ENCODE measurements at places on chromosomes 1 and 21.

DNA sequence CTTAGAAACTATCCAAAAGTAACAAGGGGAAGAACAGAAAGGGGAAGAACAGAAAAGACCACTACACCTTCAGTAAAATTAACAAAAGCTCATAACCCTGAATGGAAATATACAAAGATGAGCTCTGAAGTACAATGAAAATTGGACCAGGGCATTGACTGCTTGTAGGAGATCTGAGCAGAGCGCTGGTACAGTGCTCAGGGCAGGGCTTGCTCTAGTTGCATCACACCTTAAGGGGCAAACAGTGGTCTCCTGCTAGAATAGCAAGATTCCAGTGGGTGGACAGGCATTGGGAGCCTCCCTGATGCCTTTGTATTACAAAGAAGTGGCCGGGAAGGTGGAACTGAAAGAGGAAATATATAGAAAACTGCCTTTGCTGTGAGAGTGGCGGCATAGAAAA is 111.9 kb upstream of the RGS1 start:
- DNase-seq = no peak

DNA sequence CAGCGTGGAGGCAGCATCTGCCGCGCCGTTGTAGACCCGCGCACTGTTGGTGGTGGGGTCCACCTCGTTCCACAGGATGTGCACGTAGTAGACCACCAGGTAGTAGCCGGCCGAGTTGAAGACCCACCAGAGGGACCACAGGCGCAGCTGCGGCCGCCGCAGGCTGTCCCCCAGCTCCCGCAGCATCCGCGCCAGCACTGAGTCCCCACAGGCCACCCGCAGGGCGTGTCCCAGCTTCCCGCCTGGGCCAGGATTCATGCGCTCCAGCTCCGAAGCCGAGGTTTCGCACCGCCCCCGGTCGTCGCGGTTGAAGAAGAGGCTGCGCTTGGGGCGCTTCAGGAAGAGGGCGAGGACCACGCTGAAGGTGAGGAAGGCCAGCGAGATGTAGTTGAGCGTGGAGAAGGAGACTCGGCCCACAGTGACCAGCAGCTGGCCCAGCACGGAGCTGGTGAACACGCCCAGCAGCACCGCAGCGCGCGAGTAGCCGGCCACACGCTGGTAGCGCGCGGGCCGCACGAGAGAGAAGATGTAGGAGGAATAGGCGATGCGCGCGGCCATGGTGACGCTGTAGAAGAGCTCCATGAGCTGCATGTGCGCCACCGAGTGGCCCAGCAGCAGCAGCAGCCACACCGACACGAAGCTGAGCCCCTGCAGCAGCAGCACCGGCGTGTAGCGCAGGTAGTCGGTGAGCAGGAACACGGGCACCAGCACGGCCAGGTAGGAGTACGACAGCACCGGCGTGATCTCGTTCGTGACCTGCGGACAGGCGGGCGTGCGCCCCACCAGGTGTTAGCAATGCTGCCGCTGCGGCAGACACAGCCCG is 10.6 kb downstream of the SLC19A1 start:
- no peak for DNase-seq

- no peak for DNase-seq
Observed at GRCh38 chr1:54277451-54278341, 77.7 kb downstream of the MRPL37 start.

- DNase-seq = no peak
Observed at GRCh38 chr1:236833575-236833974, 38.5 kb downstream of the MTR start.

GRCh38 chr1:114102136-114102535 is 51.5 kb downstream of the SYT6 start:
- DNase-seq = no peak

DNA sequence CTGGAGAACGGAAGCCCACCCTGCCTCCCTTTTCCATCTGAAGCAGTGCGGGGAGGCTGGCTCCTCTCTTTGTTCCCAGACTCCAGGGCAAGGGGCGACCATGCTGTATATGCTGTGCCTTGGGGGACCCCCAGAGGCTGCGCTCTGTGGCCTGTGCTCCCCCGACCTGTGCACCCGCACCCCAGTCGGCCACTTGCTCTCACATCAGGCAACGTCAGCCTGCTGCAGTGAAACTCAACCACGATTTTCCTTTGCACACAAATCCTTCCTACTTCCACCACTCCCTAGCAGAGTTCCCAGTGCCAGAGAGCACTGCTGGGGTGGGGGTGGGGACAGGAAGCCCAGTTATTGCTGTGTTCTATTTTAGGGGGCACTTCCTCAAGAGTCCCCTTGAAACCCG is 52.5 kb downstream of the SIM2 start:
- no peak for DNase-seq

DNA sequence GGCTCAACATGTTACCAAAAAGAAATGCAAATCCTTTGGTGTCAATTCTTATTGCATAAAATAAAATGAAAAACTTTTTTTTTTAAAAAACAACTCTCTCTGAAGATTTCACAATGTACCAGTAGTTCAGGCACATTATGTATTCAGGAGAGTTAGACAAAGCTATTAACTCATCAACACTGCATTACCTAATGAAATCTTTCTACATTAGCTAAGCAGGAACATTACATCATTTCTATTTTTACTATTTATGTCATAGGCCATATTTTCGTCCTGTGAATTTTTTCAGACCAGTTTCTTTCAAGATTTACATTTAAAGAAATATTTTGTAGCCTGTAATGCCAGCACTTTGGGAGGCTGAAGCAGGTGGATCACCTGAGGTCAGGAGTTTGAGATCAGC is 366.2 kb downstream of the USH2A start:
- no peak for DNase-seq

- no peak for DNase-seq
Observed at GRCh38 chr1:181117648-181118449, 29.3 kb downstream of the IER5 start.

DNA sequence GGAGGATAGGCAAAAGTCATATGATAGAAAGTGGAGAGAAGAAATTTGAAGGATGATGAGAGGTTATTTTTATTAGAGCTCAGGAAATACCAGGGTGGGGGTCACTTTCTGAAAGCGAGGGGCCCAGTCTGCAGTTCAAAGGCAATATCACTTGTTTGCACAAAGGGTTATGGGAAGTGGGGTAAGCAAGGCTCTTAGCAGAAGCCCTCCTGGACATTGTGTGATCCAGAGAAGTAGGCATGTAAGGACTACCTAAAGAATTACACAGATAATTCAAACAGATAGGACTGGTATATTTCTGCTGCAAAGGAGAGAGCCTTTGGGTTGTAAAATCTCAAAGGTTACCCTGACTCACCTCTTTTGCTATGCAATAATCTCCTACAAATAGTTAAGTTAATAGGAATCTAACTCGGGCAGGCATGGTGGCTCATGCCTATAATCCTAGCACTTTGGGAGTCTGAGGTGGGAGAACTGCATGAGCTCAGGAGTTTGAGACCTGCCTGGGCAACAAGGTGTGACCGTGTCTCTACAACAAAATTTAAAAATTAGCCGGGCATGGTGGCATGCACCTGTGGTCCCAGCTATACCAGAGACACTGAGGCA is 25.2 kb upstream of the PRRC2C start:
- no peak for DNase-seq

DNA sequence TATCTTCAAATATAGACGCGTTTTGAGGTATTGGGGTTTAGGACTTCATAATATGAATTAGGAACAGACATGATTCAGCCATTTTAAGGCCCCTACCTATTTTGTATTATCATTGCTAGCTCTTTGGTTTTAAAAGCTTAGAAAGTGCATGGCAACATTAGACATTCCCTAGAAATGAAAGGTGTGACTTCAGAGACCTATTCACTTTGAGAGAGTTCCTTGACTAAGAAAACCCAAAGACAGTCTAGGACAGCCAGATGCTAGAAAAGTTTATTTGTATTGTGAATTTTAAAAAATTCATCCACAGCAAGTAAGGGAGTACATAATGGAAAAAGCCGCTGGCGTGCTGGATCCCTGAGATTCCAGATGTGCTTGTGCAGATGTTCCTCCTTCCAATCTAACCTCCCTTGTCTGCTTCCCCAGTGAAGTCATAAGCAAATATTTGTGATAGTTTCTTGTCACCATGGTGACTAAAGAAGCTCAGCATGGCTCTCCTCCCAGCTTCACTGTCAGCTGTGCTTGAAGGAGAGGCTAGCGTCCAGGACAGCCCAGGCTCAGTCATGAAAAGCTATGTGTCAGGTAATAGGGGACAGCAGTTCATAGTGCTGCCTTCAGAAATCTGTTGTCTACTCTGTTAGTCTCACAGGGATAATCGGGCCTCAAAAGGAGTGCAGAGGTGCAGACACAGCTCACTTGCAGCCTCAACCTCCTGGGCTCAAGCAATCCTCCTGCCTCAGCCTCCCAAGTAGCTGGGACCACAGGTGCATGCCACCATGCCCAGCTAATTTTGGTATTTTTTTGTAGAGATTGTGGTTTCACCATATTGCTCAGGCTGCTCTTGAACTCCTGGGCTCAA is 34.8 kb downstream of the KPNA6 start:
- no peak for DNase-seq

GRCh38 chr1:238060061-238060460 is 169.3 kb upstream of the ZP4 start:
- no peak for DNase-seq

GRCh38 chr1:206676499-206676898 is 8.2 kb upstream of the MAPKAPK2 start:
- no peak for DNase-seq

DNA sequence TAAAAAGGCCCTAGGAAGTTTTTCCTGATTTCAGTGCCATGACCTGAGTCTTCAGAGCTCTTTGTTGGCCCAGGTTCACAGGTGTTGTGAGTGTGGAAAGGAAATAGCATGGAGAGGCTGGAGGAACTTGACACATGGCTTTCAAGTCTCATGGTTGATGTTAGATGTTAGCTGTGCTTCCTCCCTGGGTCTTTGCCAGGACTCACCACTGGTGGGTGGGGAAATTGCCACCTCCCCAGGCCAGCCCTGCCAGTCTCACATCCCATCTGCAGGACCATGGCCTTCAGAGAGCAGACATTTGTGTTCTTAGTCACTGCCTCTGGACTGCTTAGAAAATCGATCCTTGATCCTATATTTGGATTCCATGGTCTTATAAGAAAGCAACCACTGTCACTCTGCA is 383.2 kb downstream of the DISC1 start:
- DNase-seq = no peak

All from stimulated activated CD4-positive, alpha-beta T cell treated with anti-CD3 and anti-CD28 coated beads, Interleukin-4, amount 100 ng/mL, for 48 hours (primary cell).